ENCODE measurements at places on chromosomes 13 and 19.

DNA sequence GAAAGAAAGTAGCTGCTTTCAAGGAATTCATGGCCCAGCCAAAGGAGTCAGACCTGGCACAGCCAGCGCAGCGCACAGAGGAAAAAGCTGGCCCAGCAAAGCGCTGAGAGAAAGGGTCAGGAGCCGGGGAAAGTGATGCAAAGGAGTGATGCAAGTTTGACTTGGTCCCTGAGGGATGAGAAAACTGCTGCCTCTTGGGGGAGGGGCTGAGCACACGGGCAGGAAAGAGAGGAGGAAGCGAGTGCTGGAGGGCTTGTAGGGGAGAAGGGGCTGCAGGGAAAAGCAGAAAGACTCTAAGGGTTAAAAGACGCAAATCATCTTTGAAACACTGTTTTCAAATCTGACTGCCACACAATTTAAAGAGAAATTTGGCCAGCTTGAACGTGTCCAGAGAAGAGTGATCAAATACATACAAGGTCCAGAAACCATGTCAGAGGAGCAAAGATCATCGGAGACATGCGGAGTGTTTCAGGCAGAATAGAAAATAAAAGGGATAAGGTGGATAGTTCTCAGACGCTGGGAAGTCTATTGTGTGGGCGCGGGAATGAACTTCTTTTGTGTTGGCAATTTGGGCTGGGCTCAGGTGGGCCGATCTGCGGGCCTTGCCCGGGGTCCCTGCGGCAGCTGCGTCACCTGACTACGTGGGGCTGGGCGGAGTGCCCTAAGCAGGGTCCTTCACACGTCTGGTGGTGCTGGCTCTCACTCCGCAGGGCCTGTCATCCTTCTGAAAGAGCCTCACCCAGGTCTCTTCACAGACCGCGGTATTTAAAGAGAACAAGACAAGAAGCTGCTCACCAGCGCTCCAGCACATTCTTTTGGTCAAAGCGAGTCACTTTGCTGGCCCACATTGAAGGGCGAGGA is 18.1 kb downstream of the N4BP2L1 start:
- DNase-seq: no peak

DNA sequence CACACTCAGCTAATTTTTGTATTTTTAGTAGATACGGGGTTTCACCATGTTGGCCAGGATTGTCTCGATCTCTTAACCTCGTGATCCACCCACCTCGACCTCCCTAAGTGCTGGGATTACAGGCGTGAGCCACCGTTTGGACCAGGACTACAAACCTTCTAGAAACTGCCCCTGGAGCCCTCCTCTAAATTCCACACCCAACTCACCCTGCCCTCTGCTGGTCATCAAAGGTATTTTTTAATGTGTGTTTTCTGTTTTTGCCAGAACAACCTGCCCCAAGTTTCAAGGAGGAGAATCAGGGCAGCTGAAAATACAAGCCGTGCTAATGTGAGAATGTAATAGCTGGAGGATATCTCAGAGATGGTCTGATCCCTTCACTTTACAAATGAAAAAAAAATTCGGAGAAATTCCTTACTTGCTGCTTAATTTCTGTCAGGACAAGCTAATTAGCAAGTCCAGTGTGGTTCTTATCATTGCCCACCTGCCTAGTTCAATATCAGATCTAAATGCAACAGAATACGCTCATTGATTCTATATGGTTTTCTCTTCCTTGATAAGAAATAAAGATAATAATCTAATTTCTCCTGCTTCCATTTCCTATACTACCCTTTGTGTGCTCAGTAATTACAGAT is 4.1 kb downstream of the ATP8A2 start:
- peak; percentile 56 for DNase-seq

DNA sequence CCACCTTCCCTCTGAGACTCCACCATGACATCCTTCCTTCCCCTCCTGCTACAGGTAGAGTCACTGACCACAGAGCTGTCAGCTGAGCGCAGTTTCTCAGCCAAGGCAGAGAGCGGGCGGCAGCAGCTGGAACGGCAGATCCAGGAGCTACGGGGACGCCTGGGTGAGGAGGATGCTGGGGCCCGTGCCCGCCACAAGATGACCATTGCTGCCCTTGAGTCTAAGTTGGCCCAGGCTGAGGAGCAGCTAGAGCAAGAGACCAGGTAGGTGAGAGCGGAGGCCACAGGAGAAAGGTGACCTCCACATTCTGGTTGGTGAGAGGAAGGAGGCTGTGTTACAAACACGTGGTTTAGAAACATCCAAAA is 27.6 kb downstream of the KCNC3 start:
- no peak for DNase-seq

DNA sequence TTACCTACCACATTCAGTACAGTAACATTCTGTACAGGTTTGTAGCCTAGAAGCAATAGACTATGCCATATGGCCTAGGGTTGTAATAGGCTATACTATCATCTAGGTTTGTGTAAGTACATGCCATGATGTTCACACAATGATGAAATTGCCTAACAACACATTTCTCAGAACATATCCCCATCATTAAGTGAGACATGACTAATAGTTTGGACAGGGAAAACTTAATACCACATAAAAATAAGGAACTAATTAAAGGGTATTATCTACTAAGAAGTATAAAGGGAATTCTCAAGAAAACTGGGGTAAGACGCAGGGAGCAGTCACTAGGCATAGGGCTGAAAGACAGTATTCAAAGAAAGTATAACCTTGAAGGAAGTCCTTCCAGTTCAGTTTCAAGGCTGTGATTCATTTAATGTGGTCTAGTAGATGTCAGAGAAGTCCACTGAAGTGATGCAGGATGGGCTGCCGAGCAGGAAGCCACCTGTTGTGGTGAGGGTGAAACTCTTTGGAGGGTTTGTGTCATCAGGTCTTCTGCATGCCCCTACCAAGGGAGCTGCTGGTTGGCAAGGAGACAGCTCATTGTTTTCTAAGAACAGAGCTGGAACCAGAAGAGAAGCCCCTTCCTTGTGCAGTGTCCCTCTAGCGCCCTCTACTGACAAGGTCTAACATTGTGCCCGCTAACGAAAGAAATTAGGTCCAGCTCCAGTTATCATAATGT is 122.9 kb downstream of the OLFM4 start:
- peak; percentile 62 for DNase-seq

GRCh38 chr13:85993567-85993966 is 194.3 kb upstream of the SLITRK6 start:
- no peak for DNase-seq

DNA sequence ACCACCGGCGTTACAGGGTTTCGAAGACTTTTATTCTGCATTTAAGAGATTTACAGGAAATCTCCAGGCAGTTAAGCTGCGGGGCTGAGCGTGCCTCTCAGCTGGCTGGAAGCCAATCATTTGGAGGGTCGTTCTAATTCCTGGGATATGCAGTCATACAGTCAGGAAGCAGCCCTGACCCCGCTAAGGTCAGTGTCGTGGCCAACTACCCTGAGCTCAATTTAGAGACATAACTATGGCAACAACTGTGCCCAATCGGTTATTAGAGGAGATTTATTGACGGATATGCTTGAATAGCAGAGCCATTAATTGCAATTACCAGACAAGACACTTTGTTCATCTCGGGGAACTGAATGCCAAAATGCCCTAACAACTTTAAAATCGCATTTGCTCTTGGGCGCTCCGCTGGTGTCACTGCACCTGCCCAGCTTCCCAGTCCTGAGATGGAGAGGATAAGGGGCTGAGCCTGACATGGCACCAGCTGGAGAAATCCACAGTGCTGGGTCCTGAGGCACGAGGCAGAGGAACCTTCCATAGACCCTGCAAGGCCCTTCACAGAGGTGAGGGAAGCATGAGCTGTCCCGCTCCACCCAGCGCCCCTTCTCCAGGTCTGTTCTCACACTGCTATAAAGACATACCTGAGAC is 15.1 kb upstream of the ZNF507 start:
- no peak for DNase-seq

DNA sequence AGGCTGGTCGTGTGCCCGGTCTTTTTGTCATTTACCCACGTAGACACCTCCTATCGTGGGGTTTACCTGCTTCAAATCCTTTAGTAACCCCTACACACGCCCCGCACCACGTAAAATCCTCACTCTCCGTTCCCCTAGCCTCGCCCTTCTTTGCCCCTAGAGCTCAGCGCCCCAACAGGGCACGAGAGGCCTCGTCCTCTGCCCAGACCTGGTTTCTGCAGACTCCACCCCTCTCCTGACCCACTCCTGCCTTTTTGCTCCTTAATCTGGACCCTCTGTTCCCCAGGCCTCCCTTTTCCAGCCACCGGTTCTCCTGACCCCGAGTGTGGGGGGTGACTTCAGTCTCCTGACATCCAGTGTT is 412 bp downstream of the ZNF528 start:
- DNase-seq: no peak

- no peak for DNase-seq
These were observed 311.6 kb downstream of the KCNRG start for GRCh38 chr13:50326811-50327210.

- no peak for DNase-seq
These were observed 2.0 kb downstream of the COL4A1 start for GRCh38 chr13:110305001-110305400.

GRCh38 chr13:23615395-23616081 is 45.3 kb downstream of the TNFRSF19 start:
- DNase-seq: no peak

- DNase-seq: peak; percentile 30
These were observed 13.2 kb downstream of the GADD45B start for GRCh38 chr19:2488942-2489731.

DNA sequence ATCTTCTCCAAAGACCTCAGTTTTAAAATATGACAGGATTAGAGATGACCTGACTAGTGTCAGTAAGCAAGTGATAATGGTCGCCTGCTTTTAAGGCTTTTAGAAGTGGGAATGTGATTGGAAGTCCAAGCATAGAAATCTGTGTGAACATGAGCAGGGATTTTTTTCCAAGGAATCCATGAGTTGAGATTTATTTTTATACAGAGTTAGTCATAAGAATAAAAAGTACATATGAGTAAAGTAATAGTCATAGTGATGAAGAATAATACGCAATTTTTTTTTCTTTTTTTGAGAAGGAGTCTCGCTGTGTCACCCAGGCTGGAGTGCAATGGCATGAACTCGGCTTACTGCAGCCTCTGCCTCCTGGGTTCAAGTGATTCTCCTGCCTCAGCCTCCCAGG is 1.6 kb downstream of the ZNF546 start:
- DNase-seq: no peak
